Ecto neural progenitor cell (in vitro differentiated cells): ENCODE measurements at places on chromosomes 5 and 9.
A peak's percentile ranks its signal among the peaks of the same experiment; 100 is the strongest.

DNA sequence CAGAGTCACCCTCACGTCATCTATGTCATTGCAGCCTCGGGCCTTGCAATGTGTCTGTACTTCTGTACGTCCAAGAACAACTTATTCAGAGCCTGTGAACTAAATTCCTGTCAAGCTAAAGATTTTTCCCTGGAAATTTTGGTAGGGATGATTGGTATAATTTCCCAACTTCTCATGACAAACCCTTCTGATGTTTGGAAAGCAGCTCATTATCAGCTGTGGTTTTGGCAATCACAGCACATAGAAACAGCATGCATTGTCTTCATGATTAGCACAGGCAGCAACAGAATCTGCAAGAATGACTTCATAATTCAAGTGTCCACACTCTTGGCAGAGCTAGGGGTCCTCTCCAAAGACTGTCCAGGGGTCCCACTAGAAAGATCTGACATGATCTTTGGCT, 49.5 kb downstream of the APBA1 start:
- no peak for DNase-seq

GRCh38 chr5:131718487-131719014, 78.3 kb downstream of the FNIP1 start:
- DNase-seq: no peak

DNA sequence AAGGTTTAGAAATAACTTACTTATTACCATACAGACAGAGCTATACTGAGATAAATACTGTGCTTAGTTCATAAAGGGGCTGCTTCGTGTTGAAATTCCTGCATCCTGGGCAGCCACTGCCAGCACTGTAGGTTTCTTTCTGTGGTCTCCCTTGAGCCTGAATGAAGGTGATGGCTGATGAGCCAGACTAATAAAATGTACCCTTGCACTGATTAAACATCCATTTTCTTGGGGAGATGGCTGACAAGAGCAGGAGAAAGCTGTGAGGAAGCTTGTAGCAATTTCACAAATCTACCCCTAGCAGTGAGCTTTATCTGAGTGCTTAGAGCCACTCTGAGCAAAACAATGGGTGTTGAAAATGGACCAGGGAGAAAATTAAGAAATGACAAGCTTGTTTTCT, 23.3 kb upstream of the ZSWIM6 start:
- no peak for DNase-seq

- DNase-seq: no peak
These were observed 3.9 kb downstream of the MAP3K1 start for GRCh38 chr5:56819060-56819881.

GRCh38 chr5:117107859-117108258, 533.2 kb upstream of the SEMA6A start:
- no peak for DNase-seq

GRCh38 chr5:176583076-176583475, 26.9 kb downstream of the GPRIN1 start:
- no peak for DNase-seq

DNA sequence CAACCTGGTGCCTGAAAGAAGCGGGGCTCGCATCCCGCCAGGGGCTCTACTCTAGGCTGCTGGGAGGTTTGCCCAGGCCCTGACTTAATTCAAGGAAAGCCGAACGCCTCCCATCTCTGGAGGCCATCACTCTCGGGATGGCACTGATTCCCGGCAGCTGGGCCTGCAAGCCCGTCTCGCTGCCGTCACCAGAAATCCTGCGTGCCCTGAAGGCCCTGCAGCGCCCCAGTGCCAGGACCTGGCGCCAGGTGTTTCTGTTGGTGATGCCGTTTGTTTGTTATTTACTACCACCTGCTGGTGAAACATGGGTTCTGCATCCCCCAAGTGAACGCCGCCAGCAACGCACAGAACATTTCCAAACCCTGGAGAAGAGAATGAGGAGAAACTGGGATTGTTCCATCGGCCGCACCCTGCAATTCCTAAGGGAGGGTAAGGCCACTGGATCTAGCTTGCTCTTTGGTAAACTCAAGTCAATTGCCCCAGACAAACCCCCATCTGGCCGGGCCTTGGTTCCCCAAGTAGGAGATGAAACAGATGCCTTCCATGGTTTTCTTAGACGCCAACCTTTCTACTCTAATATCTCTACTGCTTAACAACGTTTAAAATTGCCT, 77.9 kb downstream of the AK8 start:
- peak; percentile 79 for DNase-seq

DNA sequence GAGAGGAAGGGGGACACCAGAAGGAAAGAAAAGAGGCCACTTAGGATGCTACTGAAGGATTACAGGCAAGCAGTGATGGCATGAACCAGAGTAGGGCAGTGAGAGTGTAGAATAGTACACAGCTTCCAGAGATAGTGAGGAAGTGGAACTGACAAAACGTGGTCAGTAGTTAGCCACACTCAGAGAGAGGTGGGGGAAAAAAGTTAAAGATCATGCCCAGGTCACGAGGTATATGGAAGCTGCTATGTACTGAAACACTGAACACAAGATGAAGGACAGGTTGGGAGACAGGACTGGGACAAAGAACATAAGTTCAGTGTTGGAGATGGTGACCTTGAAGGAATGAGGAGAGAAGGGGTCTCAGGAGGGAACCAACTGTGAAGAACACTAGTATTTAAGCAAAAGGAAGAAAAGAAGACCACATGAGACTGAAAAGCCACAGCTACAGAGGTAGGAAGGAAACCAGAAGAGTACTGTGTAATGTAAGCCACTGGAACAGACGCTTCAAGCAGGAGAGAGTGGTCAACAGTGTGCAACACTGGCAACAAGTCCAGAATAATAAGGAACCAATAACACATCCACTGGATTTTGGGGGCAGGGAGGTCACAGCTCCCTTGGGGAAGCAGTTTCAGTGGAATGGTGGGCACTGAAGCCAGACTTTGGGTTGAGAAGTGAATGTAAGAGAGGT, 45.5 kb downstream of the ELL2 start:
- no peak for DNase-seq

DNA sequence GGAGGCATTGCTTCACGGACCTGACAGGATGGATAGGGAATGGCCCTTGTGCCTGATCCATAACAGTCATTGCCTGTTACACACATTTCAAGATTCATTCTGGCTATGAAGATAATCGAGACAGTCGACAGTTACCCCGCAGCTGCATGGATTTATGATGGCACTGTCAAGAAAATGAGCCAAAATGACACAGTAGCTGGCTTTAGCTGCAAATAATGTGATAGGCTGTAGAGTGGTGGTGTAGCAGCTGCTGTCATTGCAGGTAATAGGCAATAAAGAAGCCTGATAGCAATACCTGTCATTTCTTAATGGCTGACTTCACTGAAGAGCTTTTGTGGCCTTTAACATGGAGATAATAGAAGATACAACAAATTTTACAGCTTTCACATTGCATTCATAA, 1085.2 kb upstream of the ARRDC3 start:
- no peak for DNase-seq

DNA sequence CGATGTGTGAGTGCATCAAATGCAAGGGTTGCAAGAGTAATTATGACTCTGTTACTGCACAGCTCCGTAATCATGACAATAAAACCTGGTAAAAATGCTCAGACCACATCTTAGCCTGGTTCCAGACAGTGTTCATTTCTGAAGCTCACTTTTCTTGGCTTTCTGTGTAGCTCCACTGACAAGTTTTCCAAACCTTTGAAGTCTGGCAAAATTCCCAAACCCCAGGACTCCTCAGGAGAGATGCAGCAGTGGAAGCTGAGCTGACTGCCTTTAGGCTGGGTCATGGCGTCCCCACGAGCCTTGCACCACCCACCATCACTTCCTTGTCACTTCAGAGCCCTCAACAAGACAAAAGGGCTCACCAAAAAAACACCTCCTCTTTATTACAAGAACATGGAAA, 131.6 kb upstream of the TAS2R1 start:
- DNase-seq: no peak

- no peak for DNase-seq
These were observed 464.0 kb upstream of the ZNF608 start for GRCh38 chr5:125210242-125210947.

- no peak for DNase-seq
These were observed 12.2 kb upstream of the ELL2 start for GRCh38 chr5:95973793-95974325.

DNA sequence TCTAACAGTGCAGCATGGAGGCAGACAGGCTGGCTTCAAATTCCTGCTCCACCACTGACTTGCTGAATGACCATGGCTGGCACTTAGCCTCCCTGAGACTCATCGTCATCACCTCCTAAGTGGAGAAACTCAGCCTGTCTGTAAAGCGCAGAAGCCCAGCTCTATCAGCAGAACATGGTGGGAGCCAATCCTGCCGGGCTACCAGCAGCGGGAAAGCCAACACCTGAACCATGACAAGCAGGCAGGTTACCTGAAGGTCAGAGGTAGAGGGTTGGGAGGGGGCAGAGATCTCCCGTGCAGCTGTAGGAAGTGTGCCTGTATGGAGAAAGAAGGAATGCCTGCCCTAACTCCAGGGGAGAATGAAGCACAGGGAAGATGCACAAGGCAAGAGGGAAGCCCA, 72.6 kb upstream of the LRRTM2 start:
- DNase-seq: no peak

- DNase-seq: no peak
These were observed 233.0 kb downstream of the SGCD start for GRCh38 chr5:156560002-156560401.

DNA sequence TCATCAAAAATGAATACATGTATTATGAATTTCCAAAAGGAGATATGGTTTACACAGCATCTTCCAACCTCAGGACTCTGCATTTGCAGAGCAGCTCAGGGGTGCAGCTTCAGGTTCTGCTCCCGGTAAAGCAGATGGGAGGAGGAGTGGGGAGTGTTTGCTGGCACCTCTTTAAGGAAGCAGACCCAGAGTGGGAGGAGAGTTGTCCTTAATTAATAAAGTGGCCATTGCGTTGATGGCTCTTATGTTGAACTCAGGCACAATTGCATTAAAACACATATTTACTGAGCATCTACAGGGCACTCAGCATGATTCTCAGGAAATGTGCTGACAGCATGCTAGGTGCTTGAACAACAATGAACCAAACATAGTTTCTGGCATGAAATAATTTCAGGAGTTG, 121.0 kb downstream of the PDZD2 start:
- no peak for DNase-seq

GRCh38 chr9:20397348-20397747, 225.0 kb downstream of the MLLT3 start:
- DNase-seq: no peak

- DNase-seq: no peak
These were observed 211.0 kb downstream of the OSTF1 start for GRCh38 chr9:75299324-75299723.

DNA sequence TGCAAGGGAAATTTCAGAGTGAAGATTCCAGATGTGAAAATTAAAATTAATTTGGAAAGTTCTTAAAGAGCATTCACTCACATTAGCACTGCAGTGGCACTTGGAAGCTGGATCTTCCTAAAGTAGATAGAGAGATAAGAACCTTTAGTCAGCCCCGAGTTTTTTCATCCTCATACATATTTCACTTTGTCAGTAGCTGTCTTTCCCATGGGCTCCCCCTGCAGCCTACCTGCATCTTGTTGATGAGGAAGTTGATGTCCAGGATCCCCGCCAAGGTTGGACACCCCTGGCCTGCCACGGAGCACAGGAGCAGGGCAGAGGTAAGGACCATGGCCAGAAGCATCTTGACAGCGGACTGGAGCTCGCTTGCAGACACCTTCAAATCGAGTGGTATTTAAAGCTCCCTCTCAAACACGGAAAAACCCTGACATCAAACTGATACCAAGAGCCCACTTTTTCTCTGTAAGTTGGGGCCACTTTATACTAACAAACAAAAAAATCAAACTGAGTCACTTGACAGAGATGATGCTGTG, at the start of gene IL9:
TSS of gene IL9 (minus strand) at position 368 of the 533 bp plus-strand sequence. CDS start at position 343, 25 bp downstream.
- DNase-seq: no peak

GRCh38 chr5:158553195-158553961, 546.3 kb downstream of the EBF1 start:
- no peak for DNase-seq

DNA sequence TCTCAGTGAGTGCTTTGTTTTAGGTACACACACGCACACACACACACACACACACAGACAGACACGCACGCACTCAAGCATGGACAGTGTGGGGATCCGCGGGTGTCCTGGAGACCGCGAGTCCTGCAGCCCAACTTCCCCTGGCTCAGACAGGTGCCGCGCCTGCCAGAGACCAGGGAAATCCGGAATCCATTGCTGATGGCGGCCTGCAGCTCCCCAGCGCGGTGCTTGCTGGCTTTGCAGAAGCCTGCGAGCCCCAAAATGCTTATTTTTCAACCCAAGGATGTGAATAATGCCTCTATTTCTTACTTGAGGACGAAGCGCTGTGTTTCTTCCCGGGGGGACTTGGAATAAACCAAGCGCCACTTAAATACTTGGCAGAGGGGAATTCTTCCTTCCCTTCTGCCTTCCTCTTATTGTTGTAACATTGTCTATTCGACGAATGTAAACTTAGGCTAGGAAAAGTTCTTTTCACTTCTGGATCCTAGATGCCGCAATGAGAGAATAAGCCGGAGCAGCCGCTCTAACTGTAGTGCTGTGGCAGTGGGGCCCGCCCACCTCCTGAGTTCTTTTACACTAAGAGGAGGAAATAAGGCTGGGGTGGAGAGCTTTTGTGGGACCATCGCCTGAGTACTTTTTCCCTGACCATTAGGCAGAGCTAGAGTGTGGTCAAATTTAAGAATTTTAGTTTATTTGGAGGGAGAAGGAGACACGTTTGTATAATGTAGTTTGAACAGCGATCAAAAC, 802 bp downstream of the ITGA2 start:
- DNase-seq: peak; percentile 70

- DNase-seq: no peak
These were observed 10.9 kb downstream of the SLC6A19 start for GRCh38 chr5:1212271-1212670.

GRCh38 chr9:134652291-134653225, 11.0 kb downstream of the COL5A1 start:
- DNase-seq: no peak

GRCh38 chr9:34341659-34342295, 12.4 kb downstream of the NUDT2 start:
- DNase-seq: no peak

GRCh38 chr9:28155067-28155466, 581.8 kb upstream of the C9orf72 start:
- DNase-seq: no peak

- no peak for DNase-seq
These were observed 230.3 kb upstream of the TBCA start for GRCh38 chr5:78006449-78006848.

DNA sequence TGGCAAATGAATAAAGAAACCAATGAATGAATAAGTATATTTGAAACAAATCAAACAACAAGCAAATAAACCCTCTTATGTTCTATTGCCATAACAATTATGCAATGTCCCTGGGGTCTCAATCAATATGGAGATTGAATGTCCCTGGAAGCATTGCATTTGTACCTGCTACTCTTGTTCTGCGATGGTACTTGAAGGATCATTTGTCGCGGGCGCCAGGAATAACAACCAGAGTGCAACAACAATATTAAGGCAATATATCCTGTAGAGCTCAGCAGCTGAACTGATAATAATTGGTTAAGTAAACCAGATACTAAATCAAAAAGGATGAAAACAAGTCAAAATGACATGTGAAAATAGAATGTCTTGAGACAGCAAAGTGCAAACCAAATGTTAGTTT, 1001.9 kb upstream of the NUDT12 start:
- no peak for DNase-seq

GRCh38 chr5:80566711-80567259, 3.3 kb downstream of the ANKRD34B start:
- DNase-seq: no peak
